ENCODE measurements at places on chromosomes 1 and 21.

- no peak for DNase-seq
Measured at GRCh38 chr1:64440183-64440826, 29.6 kb upstream of the CACHD1 start.

DNA sequence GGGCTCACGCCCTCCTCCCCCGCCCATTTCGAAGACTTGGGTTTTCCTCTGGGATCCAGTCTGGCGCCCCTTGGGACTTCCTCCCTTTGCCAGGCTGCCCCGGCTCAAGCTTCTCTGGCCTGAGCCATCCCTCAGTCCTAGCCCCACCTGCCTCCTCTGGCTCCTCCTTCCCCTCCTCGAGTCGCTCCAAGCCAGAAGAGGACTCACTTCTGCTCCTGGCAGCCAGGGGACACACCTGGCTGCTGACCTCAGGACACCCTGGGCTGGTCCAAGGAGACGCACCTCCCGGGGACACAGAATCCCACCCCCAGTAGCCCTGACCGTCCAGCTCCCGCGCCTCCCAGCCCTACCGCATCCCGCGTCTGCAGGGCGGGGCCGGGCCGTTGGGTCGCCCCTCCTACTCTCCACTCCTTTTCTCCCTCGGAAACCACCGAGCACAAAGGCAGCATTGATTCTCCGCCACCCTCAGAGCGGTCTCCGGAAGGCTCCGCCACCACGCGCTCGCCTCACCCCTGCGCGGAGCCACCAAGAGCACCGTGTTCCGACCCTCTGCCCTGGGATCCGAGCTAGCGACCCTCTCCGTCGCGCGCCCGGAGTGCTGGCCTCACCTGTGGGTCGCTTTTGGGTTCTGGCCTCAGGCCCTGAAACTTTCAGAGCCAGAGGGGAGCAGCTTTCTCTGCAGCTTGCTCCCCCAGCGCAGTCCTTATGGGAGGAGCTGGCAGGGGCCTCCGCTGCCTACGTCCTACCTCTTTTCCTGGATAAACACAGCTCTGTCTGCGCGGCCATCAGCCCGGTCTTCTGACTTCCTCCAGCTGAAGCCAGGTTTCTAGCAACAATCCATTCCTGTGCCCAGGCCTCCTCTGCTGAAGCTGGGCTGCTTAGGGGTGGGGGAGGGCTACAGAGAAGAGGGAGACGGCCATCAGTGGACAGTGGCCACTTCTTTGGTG is at the start of gene C2CD4D:
C2CD4D (minus strand) TSS at position 364 of the 947 bp plus-strand sequence. CDS start 831 bp downstream, outside the sequence.
- DNase-seq = peak; percentile 84

GRCh38 chr1:243459059-243459458 is 203.2 kb downstream of the SDCCAG8 start:
- no peak for DNase-seq

GRCh38 chr1:44907893-44908292 is 64.8 kb upstream of the PTCH2 start:
- DNase-seq = no peak

- DNase-seq = peak; percentile 52
Measured at GRCh38 chr1:5651964-5652821, 340.0 kb downstream of the NPHP4 start.

DNA sequence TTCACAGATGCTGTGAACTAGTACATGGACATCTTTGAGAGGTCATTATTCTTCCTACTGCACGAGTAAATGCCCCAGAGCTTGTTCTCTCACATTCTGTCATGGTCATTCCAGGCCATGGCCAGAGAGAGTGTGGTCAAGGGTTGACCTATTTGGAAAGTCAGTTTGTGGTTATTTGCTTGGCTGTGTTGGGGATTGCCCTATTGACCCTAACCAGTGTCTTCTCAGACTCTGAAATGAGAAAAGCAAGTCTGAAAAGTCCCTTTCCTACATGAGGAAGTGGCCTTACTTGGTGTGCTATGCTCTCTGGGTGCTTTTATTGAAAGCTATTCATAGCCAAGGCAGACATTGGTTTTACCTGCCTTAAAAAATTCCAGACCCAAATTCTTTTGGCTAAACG is 26.6 kb downstream of the CLIC6 start:
- DNase-seq = no peak

GRCh38 chr1:147156642-147157041 is 15.6 kb downstream of the PRKAB2 start:
- no peak for DNase-seq

GRCh38 chr1:178933709-178934490 is 63.0 kb upstream of the ANGPTL1 start:
- DNase-seq = no peak

- DNase-seq = no peak
Measured at GRCh38 chr1:247173431-247173830, 1.6 kb upstream of the ZNF124 start.

GRCh38 chr1:152118915-152119314 is 3.7 kb upstream of the TCHH start:
- no peak for DNase-seq

DNA sequence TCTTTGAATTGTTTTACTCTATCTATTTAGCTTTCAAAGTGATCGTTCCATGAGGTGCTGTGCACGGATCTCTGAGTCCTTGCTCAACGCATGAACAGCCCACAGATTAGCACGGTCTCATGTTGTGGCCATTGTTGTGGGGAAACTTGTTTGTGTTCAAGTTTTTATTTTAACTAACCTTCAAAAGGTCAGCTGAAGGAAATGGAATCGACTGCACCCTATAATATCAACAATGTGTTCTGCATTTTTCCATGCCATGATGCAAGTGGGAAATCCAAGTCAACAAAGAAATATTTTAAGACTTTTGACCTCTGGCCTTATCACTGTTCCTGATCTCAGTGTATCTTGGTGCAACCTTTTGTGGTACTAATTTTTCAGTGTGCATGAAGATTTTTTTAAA is 6.1 kb downstream of the SH2D1B start:
- no peak for DNase-seq

DNA sequence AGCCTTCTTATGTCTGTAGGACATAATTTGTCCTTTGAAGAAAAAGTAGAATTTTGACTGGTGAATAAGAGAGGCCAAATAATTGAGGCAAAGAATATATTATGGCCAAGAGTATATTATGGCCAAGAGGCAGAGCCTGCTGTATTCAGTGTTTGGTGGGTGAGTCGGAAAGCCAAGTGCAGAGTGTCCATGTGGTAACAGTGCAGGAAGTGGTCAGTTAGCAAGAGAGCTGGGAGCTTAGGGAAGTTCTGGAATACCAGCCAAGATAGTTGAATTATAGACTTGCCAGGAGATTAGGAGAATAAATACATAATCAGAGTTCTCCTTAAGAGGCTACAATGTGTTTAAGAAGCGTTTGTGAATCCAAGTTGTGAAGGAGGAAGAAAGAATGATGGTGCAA is 131.5 kb upstream of the LMO4 start:
- DNase-seq = no peak

GRCh38 chr1:9435854-9436640 is 103.2 kb upstream of the SLC25A33 start:
- DNase-seq = no peak

GRCh38 chr1:177907000-177907399 is 62.9 kb downstream of the SEC16B start:
- DNase-seq = no peak

DNA sequence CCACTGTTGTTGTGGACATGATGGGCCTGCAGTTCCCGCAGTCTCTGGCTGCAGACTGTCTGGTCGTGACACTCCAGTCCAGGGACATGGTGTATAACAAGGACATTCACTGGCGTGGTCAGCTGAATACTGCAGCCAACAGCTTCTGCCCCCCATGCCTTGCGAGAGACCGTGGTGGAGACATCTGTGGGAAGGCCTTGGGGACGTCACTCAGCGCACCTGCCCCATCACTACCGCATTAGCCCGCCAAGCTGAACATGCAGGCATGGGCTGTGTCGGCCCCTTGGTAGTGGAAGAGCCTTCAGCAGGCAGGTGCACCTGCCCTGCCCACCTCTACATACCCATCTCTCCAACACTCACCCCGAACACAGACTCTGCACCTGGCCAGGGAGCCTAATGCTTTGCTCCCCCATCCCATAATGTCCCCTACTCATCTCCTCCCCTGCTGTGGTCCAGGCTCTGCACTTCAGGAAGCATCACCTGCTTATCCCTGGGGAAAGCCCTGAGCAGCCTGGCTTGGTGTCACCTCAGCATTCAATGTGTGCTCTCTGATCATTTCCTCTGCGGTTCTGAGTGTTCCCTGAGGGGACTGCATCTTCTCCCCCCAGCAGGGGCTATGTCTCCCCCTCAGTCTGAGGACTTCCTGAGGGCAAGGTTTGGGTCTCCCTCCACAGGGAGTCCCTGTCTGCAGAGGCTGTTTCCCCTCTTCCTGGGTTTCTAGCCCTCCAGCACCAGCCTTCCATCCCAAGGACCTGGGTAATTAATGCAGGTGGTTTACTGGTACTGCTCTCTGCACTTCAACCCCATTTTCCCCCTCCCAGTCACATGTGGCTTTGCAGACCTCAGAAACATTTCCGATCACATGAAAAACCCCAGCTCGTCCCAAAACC is 3.2 kb downstream of the PGLYRP4 start:
- peak; percentile 63 for DNase-seq

DNA sequence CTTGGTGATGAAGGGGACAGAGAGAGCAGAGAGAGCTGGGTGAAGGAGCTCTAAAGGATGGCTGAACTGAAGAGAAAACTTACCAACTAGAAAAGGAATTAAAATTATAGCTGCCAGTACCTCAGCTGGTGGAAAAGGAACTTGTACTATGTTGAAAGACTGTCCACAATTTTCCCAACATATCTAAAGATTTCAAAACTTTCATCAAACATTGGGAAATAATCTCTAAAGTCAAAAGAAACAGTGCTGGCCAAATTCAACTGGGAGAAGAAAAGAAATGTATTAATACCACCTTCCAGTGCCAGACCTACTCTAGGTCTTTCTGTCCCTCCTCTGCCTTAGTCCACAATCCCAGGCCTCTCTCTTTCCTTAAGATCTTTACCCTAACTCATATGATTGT is 6.1 kb downstream of the SMG5 start:
- no peak for DNase-seq
